Amniotic stem cell (primary cell): ENCODE measurements at places on chromosomes 2 and 18.

- no peak for DNase-seq
These were observed 17.7 kb downstream of the SPDYA start for GRCh38 chr2:28828382-28828781.

DNA sequence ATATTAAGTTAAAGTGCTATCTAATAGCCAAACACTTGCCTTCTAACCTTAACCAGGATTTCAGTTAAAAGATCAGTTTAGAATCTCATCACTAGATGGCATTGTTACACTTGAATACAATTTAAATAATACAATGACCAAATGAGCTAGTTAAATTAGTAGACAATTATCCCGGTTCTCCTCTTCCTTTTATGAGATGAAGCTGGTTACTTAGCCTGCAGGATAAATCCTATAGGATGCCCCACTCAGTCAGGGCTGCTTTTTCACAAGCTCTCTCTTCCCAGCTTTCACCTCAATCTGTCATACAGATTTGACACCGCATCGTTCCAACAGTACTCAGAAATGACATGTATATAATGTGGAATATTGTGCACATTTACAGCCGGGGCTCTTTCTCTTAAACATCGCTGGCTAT is 678.8 kb downstream of the KCNJ3 start:
- DNase-seq: no peak

- no peak for DNase-seq
These were observed 306.0 kb downstream of the FBXO15 start for GRCh38 chr18:73841661-73842060.

GRCh38 chr18:76557026-76557575 is 62.1 kb upstream of the ZNF516 start:
- no peak for DNase-seq

DNA sequence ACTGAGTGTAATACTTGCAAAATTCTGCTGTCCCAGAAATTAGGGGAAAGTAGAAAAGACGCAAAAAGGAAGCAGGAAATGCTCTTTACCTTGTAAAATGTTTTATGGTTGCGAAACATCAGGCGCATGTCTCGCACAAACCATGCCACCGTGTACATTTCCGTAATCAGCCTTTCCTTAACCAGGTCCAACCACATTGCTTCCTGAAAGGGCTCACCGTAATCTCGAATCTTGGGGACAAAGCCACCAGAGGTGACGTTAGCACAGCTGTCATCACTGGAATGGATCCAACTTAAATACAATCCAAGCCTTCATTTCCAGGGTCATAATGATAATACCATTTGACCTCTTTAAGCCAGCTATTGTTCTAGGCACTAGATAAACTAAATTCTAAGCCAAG is 49.3 kb downstream of the SP110 start:
- no peak for DNase-seq

DNA sequence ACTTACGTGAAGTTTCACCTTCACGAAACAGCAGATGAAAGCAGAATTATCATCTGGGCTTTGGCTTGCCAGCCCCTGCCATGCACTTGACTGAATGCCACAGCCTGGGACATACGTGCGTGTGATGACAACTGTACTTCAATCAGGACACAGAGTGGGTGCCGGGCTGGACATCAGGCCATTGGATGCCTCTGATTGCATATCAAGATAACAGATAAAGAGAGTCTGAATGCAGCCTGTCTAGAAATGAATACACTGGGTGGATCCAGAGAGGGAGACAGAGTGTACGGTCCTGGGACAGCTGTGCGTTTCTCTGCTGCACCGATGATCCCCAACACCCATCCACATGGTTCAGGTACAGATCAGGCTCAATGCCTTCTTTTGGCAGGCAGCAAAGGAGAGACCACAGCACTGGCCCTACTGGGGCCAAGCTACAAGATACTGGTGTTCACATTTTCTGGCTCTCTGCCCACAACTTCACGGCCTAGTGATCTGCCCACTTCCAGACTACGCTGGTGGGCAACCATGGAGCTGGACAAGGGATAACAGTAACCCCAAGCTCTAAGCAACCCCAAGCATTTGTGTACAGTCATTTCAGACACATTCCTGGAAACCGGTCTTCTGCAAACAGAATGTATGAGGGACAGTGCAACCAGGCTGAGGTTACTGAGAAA is 35.6 kb downstream of the FBLN7 start:
- DNase-seq: no peak

DNA sequence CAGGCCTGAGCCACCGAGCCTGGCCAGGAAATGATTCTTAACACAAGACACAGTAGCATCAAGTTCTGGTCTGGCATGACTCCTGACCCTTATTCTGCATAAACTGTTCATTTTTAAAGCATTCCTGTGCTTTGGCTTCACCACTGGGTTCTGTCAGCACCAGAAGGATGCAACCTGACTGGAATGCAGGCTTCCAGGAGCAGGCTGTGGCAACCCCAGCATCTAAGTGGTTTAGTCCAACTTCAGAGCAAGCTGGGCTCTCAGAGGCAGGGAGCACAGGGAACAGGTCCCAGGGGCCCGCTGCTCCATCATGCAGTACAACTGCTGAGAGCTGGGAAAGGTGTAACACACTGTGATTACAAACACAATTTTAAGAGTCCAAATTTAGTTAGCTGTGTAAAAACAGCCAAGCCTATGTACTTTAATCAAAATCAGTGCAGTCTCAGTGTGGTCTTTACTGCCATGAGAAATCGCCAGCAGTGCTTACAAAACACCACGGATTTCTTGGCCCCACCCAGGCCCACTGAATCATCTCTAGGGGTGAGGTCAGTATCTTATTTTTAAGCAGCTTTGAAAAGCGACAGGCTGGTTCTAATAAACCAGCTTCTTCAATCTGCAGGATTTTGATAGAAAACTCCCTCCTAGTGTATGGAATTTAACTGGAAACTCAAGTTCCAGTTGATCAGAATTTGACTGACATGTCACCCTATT is 44.4 kb upstream of the TMEM182 start:
- DNase-seq: no peak

DNA sequence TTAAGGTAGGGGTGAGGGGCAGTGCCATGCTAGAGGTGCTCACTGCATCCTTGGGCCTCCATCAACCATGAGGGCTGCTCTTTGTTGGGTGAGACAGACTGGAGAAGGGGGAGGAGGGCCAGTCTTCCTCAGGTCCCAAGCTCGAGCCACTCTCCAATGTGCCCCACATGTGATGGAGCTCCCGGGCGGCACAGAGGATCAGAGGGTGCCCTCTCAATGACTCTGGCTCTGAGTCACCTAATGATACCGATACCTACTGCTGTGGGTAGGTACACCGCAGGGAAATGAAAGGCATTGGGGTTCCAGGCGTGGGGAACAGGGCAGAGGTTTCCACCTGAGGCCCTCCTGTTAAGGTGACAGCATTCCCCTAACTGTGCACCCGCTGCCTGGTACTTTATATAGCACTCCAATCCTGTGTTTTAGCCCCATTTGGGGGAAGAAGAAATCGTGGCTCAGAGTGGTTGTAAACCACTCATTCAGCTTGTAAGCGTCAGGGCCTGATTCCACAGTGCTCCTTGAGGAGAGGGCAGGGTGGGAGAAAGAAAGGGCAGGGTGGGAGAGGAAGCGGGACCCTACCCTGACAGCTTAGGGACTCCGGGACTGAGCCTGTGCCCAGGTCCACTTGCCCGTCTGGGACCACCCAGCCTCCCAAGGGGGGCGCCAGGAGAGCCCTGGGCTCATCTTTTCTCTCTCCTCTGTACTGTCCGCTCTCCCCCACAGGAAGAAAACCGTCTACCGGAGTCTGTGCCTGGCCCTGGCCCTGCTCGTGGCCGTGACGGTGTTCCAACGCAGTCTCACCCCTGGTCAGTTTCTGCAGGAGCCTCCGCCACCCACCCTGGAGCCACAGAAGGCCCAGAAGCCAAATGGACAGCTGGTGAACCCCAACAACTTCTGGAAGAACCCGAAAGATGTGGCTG is 1.8 kb downstream of the B3GNT7 start:
- no peak for DNase-seq

DNA sequence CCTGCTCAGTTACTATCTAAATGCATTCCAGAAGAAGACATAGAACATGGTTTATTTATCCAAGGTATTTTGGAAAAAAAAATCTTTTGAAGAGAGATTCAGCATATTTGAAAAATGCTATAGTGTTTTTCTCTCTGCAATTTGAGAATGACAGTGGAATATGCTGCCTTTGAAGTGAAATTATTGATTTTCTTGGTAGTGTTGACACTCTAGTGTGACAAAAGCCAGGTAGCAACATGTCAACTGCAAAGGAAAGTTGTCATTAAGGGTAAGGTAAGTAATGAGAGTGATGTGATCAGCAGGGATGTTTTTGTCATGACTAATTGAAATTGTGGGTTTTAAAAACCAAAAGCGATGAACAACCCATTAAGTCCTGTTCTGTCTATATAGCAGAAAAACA is 1387.1 kb upstream of the TMEFF2 start:
- no peak for DNase-seq

- DNase-seq: no peak
These were observed 21.9 kb upstream of the PAX3 start for GRCh38 chr2:222320436-222321395.

DNA sequence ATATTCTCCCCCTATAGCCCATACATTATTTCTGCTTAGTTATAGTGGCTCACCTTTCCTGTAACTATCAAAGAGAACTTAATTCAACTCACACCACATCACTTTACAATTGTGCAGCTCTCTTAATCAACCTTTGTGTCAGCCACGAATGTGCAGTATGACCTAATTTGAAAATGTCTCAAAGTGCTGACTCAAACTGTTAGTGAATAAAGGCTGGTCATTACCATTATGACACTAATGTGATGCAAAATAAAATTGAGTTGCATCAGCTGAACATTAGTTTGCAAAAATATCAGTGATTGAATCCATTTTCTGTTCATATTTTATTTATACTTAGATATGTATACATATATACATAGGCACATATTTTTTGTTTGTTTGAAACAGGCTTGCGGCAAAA is 251.8 kb downstream of the MEIS1 start:
- no peak for DNase-seq
